ENCODE measurements at places on chromosomes 2 and 18.
A peak's percentile ranks its signal among the peaks of the same experiment; 100 is the strongest.

GRCh38 chr2:71880846-71881610 is 266.6 kb downstream of the CYP26B1 start:
- no peak for DNase-seq

DNA sequence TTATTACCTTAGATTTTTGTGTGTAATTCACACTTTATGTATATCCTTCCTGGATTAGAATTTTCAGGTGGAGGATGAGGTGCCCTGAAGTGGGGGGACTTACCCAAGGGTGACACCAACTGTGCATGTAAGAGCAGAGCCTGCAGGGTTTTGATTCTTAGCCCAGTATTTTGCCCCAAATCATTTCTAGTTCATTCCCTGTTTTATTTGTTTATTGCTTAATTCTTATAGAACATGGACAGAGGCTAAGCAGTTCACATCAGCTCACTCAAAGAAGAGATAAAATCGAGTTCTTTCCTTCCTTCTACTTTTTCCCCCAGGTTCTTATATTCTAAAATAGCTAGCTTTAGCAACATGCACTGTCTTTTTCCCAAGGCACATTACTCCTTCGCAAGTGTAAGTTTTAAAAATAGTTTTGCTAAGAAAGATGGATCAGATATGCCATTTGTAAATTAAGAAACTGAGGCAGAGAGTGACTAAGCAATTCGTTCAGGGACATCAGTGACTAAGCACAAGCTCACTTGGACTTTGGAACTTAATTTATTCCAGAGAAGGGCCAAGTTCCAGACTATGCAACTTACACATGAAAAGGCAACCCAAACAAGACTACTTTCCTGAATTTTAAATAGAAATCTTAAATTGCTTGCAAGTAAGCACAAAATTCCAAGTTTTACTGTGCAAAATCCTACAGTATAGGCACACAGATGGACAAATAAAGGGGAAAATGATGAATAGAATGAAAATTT is 427.9 kb upstream of the POU3F3 start:
- no peak for DNase-seq

DNA sequence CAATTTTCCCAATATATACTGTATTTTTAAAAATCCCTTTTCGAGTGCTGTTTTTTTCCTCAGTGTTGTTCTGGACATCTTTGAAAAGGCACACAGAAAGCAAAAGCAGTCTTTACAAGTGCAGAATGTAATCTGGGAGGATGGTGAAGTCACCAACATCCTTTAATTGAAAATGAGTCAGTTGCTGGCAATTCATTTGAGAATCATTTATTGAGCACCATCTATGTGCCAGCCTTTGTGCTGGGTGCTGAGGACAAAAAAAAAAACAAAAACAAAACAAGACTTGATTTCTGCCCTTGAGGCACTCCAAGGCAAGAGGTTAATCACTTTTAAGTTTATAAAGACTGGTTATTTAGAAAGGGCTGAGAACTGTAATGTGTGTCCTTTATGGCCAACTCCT is 46.7 kb upstream of the ACVR1 start:
- DNase-seq: no peak

GRCh38 chr2:71862921-71863320 is 284.7 kb downstream of the CYP26B1 start:
- DNase-seq: no peak

DNA sequence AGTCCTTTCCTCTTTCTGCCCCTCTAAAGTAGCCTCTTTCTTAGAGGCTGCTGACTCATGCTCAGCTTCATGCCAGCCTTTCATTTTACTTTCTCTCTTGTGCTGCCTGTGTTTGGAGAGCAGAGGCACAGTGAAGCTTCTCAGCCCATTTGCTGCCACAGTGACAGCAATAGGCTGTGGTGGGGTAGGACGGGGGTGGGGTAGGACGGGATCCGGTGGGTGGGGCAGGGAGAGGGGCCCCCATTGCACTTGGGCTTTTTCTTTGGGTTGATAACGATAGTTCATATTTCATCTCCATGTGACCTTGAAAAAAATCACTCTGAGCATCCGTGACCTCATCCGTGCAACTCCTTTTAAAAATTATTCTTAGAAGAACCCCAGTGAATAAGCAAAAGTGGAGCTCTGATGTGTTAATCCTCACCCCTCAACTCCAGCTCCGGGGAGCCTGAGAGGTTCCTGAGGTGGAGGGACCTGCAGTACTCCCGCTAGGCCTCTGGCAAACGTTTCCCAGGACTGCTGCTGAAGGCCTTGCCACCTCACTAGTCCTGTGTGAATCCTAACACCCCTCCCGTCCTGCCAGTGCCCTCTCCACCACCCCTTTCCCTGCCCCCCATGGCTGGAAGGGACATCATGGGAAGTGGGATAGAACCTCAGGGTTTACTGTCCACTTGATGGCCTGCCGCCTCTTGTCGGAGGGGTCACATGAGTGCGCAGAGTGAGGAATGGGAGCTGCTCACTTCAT is 70.8 kb downstream of the INPP4A start:
- DNase-seq: no peak

DNA sequence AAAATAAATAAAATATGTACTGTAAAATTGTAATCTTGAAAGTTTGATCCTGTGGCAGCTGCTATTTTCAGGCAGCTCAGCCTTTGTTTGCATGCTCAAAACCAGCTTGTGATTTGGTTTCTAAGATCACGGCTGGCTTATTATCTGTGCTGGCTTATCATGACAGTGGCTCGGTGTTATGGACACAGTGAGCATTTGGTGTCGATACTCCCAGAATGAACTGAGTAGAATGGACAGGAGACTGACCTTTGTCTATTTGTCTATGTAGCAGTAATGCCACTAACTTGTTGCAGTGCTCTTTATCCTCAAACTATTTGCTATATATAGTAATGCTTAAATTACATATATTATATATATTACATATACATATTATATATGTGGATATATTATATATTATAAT is 58.8 kb downstream of the NEDD4L start:
- no peak for DNase-seq

DNA sequence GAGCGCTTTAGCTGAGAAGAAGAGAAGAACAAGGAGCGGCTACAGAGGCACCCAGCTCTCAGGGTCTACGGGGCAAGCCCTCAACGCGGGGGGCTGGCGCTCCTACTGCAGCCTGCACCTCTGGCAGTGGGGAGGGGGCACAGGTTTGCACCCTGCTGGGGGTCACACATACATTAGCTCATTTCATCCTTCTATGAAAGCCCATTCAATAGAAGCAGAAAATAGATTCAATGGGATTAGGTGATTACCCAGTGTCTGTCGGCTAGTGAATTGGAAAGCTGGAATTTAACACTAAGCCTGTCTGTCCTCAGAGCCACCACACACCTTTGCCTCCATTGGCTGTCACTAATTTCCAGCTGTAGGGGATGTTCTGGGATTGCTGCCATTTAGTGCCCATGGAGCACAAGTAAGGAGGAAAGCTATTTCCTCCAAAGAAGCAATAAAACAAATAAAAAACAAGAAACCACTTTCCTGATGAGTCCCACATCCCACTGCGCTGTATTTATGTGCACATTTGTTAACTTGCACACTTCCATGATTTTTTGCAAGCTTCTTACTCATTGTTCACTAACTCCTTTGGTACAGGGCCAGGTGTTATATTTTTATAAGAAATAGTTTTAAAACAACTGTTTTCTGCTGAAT is 319.6 kb upstream of the REV1 start:
- DNase-seq: no peak

- DNase-seq: no peak
Measured at GRCh38 chr2:160474891-160475787, 18.5 kb downstream of the RBMS1 start.

GRCh38 chr2:204150721-204151120 is 214.2 kb downstream of the ICOS start:
- no peak for DNase-seq

GRCh38 chr2:133732982-133733900 is 165.0 kb upstream of the NCKAP5 start:
- no peak for DNase-seq

- no peak for DNase-seq
Measured at GRCh38 chr2:120995656-120996190, 260.1 kb downstream of the GLI2 start.

DNA sequence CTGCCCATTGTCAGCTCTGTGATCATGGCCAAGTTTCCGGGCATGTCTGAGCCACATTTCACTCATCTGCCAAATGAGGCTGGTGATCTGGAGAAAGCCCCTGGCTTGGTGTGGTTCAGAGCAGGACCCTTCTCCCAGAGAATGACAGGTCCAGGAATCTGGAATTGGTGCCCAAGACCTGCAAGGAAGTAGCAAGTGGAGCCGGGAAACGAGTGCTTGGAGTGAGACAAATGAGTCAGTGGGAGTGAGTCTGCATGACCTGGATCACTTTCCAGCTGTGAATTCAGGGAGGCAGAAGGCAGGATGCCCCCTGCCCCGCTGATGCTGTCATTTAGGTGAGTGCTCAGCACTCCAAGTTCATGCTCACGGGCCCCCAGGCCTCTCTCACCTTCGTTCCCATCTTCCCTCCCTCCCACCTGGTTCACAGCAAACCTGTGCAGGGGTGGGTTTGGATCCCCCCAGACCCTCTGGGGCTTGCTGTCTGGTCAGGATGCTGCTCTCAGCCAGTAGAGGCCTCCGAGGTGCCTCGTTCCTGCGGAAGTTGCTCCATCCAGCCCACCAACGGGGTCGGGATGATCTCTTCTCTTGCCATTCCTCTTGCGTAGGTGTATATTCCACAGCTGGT is 104.4 kb downstream of the INHBB start:
- DNase-seq: no peak

DNA sequence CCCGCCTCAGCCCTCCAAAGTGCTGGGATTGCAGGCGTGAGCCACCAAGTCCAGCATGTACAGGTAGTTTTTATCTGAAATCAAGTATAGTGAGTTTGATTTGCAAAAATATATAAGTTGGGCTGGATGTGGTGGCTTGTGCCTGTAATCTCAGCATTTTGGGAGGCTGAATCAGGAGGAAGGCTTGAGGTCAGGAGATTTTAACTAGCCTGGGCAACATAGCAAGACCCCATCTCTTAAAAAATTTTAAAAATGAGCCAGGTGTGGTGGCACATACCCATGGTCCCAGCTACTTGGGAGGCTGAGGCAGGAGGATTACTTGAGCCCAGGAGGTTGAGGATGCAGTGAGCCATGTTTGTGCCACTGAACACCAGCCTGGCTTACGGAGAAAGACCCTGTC is 5.6 kb upstream of the GALM start:
- DNase-seq: no peak

DNA sequence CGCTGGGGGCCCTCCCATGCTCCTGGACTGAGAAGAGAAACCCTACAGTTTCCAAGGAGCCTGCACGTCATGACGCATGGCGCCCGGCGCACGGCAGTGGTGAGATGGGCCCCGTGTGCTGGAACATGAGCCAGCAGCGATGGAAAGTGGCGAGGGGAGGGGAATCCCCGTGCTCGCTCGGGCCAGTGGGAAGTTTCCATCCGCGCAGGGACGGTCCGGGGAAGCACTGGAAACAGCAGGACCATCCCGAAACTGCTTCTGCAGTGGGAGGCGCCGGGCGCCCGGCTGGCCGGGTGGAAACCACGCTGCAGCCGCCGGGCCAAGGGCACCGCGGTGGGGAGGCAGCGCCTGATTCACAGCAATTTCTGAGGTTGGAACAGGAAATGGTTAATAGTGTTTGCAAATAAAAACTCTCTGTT is 4.9 kb upstream of the PDCD1 start:
- peak; percentile 62 for DNase-seq

GRCh38 chr2:108621687-108622681 is 87.7 kb downstream of the LIMS1 start:
- DNase-seq: no peak

- DNase-seq: no peak
Measured at GRCh38 chr2:216922175-216922780, 62.4 kb upstream of the TNP1 start.

DNA sequence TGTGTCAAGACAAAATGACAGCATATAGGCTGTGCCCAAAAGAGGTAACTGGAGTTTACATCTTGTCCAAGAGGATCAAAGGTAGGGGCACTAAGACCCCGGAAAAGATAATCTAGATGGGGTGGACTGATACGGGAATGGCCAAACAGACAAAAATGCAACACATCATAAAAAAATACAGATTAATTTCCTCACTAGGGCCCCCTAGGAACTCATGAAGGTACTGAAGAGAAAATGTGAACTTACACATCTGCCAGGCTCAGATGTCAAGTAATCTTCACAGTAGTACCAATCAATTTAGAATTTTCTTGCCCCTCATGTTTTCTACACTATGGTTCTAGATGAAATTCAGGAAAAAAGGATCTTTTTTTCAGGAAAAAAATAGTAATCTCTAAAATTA is 115.6 kb upstream of the REG3A start:
- DNase-seq: no peak

- no peak for DNase-seq
Measured at GRCh38 chr2:10300328-10300920, 2.3 kb upstream of the HPCAL1 start.

All from stimulated activated CD8-positive, alpha-beta memory T cell treated with anti-CD3 and anti-CD28 coated beads, Interleukin-15, amount 100 ng/mL, for 48 hours (primary cell).